H1 (cell line): ENCODE measurements at places on chromosomes 7 and 10.

GRCh38 chr10:48306870-48307710 is 613 bp downstream of the MAPK8 start:
- no peak for DNase-seq

- DNase-seq: no peak
Measured at GRCh38 chr7:82384779-82385178, 58.8 kb downstream of the CACNA2D1 start.

GRCh38 chr10:89795840-89796239 is 94.5 kb downstream of the KIF20B start:
- DNase-seq: no peak

GRCh38 chr7:45413419-45413818 is 160.7 kb upstream of the ADCY1 start:
- DNase-seq: no peak

GRCh38 chr7:40944981-40945585 is 757.8 kb downstream of the INHBA start:
- DNase-seq: no peak
